ENCODE measurements at places on chromosomes 6 and 20. TPM values are rescaled to one million over a fixed set of nuclear protein-coding genes. Genes with fewer than 3 reads are reported as not detected.

Gene CLPSL2
- total RNA-seq, result not detected

Gene L3MBTL1
- total RNA-seq, result 18.2 TPM

Gene FANCE
- 10.2 TPM for total RNA-seq

DNA sequence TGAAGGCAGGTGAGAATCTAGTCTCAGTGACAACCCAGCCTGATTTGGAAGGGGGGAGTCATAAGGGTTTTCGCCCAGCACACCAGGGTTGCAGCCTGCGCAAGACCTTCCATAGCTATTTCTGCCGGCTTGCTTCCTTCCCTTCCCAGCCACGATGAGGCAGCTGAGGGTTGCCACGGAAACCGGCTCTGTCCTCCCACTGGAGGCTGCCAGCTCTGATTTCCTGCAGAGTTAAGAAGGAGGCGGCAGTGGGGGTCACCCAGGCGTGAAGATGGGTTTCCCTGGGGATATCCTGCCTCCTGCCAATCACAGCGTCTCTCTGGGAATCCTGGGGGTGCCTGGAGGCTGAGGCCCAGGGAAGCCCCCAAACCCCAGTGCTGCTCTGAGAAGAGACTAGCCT, 23.1 kb upstream of the KCNB1 start:
- ATAC-seq, result peak; percentile 94

- no peak for ATAC-seq
Measured at GRCh38 chr6:167031082-167031709, 32.0 kb downstream of the CEP43 start.

DNA sequence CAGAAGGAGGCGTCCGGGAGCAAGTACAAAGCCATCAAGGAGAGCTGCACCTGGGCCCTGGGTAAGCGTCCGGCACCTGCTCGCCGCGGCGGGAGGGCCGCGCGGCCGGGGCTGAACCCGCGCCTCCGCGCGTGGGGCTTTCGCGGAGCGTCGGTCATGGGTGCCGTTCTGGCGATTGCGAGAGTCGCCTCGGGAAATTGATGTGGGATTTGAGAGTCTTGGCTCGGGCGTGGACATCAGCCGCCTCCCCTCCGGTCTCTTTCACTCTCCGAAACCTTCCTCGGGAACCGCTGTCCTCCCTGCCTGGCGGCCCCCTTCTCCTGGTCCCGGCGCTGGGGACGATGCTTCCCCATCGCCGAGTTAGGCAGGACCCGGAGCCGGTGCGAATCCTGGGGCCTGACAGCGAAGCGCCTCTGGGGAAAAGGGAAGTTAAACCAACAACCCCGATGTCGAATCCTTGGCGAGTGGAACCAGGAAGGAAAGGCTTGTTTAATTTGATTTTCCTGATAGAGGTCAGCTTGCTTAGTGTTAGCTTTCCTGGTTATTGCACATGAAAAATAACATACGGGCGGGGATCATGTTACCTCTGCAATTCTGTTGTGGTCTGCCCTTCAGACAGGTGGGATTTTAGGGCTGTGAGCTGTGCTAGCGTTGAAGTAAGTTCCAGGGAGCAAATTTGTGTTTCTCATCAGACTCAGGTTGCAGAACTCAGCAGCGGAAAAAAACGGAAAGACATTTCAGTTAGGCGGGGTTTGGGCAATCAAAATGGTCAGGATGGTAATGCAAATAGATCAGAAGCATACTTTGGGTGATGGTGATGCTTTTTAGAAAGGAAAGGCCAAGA, 594 bp downstream of the ARFGEF3 start:
- ATAC-seq, result peak; percentile 44

GRCh38 chr6:12271997-12272396, 18.2 kb upstream of the EDN1 start:
- no peak for ATAC-seq

- no peak for ATAC-seq
Measured at GRCh38 chr20:14896569-14896968, 559.2 kb upstream of the FLRT3 start.

- ATAC-seq, result peak; percentile 69
Measured at GRCh38 chr6:121522265-121522664, 86.8 kb downstream of the GJA1 start.

- no peak for ATAC-seq
Measured at GRCh38 chr6:1836690-1837089, 227.0 kb downstream of the FOXC1 start.
